ENCODE measurements at places on chromosomes 16 and 17. TPM values are rescaled to one million over a fixed set of nuclear protein-coding genes. Genes with fewer than 3 reads are reported as not detected.

Gene PPP1R27
- total RNA-seq, result not detected

- no peak overlapping the region for H3K4me3 ChIP-seq
- no peak overlapping the region for H3K27ac ChIP-seq
- no peaks in the 10 kb centered on the region for H3K36me3 ChIP-seq
Measured at GRCh38 chr17:15122857-15123256, 142.3 kb downstream of the PMP22 start.

DNA sequence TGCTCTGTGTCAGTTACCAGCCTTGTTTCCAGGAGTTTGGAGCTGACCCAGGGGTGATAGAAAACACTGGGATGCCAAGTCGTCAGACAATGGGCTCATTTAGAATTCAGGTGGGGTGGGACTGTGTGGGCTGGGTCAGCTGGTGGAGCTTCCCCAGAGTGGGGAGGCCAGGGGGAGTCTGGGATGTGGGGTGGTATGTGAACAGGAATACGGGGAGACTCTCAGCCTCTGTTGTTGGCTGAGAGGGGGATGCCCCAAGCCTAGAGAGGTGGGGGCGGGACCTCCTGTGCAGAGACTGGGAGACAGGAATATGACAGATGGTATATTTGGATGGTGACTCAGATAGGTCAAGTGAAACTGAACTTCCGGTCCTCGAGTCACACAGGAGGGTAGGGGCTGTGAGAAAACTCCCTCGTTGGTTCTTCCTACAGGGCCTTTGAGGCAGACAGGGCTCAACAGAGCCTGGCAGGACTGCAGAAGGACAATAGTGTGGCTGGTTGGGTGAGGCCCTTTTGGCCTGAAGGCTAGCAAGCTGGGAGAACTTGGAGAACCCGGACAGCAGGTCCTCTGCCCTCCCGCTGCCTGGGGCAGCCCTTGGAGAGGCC lies 23.7 kb downstream of the CDH1 start:
- no peak overlapping the region for H3K27ac ChIP-seq
- peaks cover 6% of the 10 kb centered on the region for H3K4me1 ChIP-seq
- DNase-seq, result no peak
- no peaks in the 10 kb centered on the region for H3K27me3 ChIP-seq
- H3K4me3 ChIP-seq, result no peak overlapping the region

DNA sequence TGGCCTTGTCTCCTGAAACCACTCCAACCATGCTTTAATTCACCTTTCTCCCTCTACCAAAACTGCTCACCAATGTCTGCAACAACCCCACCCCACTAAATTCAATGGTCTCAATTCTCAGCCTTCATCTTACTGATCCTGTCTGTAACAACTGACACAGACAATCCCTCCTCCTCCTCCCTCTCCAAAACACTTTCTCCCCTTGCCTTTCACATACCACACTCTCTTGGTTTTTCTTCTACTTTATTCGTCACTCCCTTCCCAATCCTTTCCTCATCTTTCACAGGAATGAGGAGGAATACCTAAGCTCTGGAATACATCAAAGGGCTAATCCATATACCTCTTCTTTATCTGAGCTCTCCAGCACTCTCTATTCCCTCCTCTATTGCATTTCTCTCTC lies 65.4 kb downstream of the STH start:
- no peaks in the 10 kb centered on the region for H3K27me3 ChIP-seq
- DNase-seq, result no peak
- H3K4me3 ChIP-seq, result no peak overlapping the region
- no peak overlapping the region for H3K27ac ChIP-seq

DNA sequence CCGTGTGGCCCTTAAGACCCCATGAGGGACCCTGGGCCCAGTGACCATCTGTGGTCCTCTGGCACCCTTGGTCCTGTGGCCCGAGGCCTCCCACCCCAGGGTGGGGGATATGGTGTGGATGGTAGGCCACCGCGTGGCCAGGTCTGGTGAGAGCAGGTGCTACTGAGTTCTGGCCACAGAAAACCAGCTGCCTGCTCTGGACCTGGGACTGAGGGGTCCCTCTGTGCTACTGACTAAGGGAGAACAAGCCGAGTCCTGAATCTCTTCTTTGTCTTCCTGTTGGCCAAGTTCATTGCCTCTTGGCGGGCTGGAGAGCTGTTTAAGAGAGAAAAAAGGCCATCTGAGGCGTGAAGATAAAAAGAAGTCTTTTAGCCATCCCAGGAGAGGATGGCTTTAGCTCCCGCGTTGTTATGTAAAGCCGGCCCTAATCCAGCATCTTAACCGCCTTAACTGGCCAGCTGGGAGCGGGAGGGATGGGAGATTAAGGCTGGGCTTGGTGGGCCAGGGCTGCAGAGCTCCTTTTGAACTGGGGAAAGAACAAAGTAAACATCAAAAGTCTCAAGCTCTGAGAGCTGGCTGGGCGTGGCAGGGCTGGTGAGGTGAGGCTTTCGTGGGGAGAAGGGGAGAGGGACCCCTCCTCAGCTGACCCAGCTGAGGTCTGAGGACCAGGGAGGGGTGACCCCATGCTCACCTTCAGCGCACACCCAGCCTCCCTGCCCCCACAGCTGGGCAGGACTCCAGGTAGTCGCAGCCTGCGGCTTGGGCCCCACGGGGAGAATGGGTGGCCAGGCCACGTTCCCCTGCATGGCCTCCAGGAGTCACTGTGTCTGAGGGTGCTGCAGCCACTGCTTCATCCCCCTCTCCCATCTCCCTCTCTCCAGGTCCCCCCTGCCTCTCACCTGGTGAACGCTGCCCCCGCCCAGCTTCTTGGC lies 62.4 kb downstream of the NKD1 start:
- DNase-seq, result no peak
- no peaks in the 10 kb centered on the region for H3K36me3 ChIP-seq
- no peak overlapping the region for H3K4me3 ChIP-seq
- peaks cover 23% of the 10 kb centered on the region for H3K4me1 ChIP-seq
- H3K27ac ChIP-seq, result no peak overlapping the region

DNA sequence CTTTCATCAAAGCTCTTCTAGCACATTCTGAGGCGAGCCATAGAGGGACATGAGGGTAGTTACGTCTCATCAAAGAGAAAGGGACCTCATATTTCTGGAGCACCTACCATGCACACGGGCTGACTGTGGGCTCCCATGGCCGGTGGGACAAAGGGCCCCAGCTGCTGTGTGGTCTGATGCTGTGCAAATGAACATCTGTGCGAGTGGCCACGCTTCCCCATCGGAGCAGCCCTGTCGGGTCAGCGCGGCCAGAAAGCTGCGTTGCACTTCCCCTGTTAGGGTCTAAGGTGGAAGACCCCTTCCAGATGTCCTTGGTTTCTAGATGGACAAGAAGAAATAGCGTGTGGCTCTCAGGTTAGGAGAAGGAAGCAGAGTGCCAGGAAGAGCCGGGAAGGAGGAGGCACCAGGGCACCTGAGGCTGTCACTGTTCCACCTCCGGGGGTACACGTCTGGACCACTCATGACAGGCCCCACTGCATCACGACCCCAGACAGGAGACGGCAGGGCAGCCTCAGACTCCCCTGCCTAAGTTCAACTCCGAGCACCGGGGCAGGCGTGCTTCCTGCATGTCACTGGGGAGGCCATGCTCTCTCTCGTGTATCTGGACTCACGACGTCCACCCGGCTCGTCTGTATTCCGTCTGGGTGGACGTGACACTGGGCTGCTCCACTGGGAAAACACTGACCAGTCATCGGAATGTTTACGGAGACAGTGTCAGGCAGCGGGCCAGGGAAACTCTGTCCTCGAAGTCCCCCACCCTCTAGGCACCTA lies 8.5 kb upstream of the BAIAP2 start:
- peak; percentile 62 for DNase-seq
- peaks cover 52% of the 10 kb centered on the region for H3K4me1 ChIP-seq
- no peaks in the 10 kb centered on the region for H3K36me3 ChIP-seq
- no peak overlapping the region for H3K4me3 ChIP-seq

Gene FMNL1
- 62.3 TPM for total RNA-seq

DNA sequence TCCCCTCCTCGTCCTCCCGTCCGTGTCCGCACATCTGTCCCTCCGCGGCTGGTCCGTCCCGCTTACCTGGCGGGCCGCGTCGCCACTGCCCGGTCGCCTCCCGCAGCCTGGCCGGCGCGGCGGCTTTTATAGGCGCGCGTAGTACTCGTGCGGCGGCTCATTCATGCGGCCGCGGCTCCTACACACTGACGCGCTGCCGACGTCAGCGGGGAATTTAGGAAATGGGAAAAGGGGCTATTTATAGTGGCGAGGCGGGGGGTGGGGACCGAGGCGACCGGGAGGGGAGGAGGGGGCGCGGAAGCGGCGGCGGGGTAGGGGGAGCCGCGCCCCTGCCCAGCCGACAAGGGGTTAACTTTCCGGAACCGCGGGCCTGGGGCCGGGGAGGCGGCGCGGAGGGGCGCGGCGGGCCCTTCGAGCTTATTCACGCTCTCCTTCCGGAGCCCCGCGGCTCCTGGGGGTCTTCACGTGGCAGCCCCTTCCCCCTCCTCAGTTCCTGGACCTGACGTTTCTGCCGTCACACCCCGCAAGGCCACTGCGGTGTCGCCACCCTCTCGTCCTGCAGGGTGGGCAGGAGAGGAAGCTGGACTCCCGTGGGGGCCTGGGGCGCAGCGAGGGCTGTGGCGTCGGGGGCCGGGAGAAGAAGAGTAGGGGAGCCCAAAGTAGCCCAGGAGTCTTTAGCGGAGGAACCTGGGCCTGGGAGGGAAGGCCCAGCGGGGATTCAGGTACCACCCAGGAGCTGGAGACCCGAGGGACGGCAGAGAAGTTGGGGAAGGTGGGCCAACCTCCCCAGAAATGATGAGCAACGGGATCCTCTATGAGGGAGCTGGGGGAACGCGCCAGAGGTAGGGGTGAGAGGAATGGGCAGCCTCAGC lies 3.6 kb upstream of the HIC1 start:
- peak overlapping the region; percentile 55 for H3K4me3 ChIP-seq
- H3K27me3 ChIP-seq, result peaks cover 5% of the 10 kb centered on the region
- peaks cover 34% of the 10 kb centered on the region for H3K4me1 ChIP-seq
- no peaks in the 10 kb centered on the region for H3K36me3 ChIP-seq

Gene PER1
- total RNA-seq, result 350 TPM

Gene SLFN12
- 12.4 TPM for total RNA-seq

- H3K4me1 ChIP-seq, result no peaks in the 10 kb centered on the region
- H3K27me3 ChIP-seq, result no peaks in the 10 kb centered on the region
- DNase-seq, result no peak
- no peaks in the 10 kb centered on the region for H3K36me3 ChIP-seq
- H3K4me3 ChIP-seq, result no peak overlapping the region
- no peak overlapping the region for H3K27ac ChIP-seq
Measured at GRCh38 chr16:77987810-77988209, 34.5 kb upstream of the CLEC3A start.

Gene SNAI3
- total RNA-seq, result 7.0 TPM

DNA sequence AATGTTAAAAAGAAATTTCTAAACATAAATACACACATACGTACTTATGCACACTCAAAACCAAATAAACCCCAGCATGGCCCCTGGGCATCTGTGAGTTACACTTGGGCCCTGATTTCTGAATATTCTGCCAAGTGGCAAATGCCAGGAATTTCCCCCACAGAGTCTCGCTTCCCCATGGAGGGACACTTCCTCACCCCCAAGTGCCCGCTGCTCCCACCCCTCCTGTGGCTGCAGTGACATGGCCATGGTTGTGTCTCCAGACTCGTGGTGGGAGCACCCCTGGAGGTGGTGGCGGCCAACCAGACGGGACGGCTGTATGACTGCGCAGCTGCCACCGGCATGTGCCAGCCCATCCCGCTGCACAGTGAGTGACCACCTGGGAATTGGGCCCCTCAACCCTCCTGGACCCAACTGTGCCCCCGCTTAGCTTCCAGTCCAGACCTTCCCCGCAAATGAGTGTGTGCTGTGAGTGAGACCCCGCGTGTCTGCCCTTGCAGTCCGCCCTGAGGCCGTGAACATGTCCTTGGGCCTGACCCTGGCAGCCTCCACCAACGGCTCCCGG lies 4.0 kb downstream of the ITGAD start:
- H3K36me3 ChIP-seq, result no peaks in the 10 kb centered on the region
- DNase-seq, result no peak

DNA sequence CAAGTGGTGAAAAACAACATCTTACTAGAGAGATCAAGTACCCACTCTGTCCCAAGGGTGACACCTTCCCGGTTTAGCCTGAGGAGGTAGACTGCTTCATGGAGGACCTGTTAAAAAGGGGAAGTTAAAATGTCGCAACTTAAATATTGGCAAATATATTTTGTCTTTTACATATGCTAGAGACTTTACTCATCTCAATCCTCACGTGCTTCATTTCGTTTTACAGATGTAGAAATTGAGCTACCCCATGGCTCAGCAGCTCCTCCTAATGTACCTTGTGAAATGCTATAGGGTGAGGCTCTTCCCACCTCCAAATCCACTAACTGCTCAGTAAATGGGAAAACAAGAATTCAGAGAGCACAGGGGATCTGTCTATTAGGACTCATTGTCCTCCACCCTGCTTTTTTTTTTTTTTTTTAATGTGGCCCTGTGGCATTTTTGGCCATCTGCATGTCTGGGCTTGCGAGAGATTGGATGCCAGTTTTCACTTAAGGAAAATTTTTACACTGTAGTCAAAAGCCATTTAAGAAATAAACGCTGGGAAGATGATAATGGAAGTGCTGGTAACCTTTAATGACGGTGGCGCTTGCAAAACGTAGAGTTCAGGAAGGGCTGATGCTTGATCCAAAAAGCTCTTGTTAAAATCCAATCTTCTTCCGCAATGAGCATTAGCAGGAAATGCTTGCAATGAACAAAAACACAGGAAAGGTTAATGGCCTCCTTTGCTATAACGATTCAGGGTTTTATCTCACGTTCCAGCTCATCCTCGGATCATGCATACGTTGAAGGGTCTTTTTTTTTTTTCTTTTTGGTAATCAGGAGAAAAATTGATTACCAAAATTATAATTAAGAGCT lies 39.8 kb downstream of the HSBP1 start:
- DNase-seq, result no peak
- H3K36me3 ChIP-seq, result no peaks in the 10 kb centered on the region
- H3K4me1 ChIP-seq, result peaks cover 12% of the 10 kb centered on the region
- no peak overlapping the region for H3K4me3 ChIP-seq
- no peak overlapping the region for H3K27ac ChIP-seq

GRCh38 chr16:81635063-81635937 lies 143.8 kb upstream of the PLCG2 start:
- H3K4me1 ChIP-seq, result peaks cover 27% of the 10 kb centered on the region
- no peak for DNase-seq
- H3K36me3 ChIP-seq, result no peaks in the 10 kb centered on the region
- H3K27me3 ChIP-seq, result no peaks in the 10 kb centered on the region
- H3K27ac ChIP-seq, result no peak overlapping the region

GRCh38 chr16:13315642-13316427 lies 414.4 kb downstream of the SHISA9 start:
- H3K36me3 ChIP-seq, result no peaks in the 10 kb centered on the region
- no peaks in the 10 kb centered on the region for H3K4me1 ChIP-seq
- no peak overlapping the region for H3K4me3 ChIP-seq
- H3K27ac ChIP-seq, result no peak overlapping the region

GRCh38 chr17:50219939-50220465 lies 18.6 kb upstream of the COL1A1 start:
- H3K4me3 ChIP-seq, result no peak overlapping the region
- no peak for DNase-seq
- H3K36me3 ChIP-seq, result no peaks in the 10 kb centered on the region
- H3K27me3 ChIP-seq, result no peaks in the 10 kb centered on the region
- H3K27ac ChIP-seq, result peak overlapping the region; percentile 60
